Mesangial cell (primary cell): ENCODE measurements at places on chromosomes 7 and 10. TPM values are rescaled to one million over a fixed set of nuclear protein-coding genes. Genes with fewer than 3 reads are reported as not detected.

CTAGE4 gene
- 0.65 and 1.6 TPM in 2 replicates for total RNA-seq

MOGAT3 gene
- total RNA-seq, result not detected in 2 replicates

HABP2 gene
- total RNA-seq, result 0.16 and 1.3 TPM in 2 replicates

CNNM1 gene
- total RNA-seq, result 0.16 and 0.63 TPM in 2 replicates

BLOC1S2 gene
- 15.1 and 17.3 TPM in 2 replicates for total RNA-seq

ENTPD7 gene
- 26.0 and 28.0 TPM in 2 replicates for total RNA-seq

FGL2 gene
- under 0.01 TPM in 1 of 2 replicates, not detected in the other for total RNA-seq

PTPRN2 gene
- 0.33 and 2.4 TPM in 2 replicates for total RNA-seq

CTBP2 gene
- total RNA-seq, result 68.8 and 81.0 TPM in 2 replicates

PDE1C gene
- 2.8 and 3.6 TPM in 2 replicates for total RNA-seq
